ENCODE measurements at places on chromosomes 6 and 20.
A peak's percentile ranks its signal among the peaks of the same experiment; 100 is the strongest.

GRCh38 chr6:42564506-42564825 lies 637 bp downstream of the UBR2 start:
- DNase-seq, result no peak

GRCh38 chr6:153272201-153272980 lies 141.3 kb upstream of the RGS17 start:
- DNase-seq, result no peak

GRCh38 chr6:87382861-87383260 lies 24.9 kb upstream of the CFAP206 start:
- DNase-seq, result no peak

DNA sequence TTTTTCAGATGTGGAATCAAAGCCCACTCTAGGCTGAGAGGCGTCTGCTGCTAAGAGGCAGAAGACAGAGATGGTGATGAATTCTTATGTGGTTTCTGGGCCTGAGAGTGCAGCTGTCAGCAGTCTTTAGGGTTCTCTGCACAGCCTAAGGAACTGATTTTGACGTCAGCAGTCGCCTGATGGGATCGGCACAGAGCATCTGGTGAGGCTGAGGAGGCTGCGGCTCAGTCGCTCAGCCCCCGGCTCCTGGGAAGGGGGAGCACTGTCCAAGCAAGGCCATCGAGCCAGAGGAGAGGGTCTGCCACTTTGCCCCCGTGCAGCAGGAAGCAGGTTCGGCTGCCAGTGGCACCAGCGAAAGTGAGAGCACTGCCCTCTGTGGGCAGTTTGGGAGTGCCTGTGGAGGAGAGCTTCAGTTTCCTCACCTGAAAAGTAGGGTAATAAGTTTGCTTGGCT lies 92.5 kb downstream of the TCP11 start:
- no peak for DNase-seq

GRCh38 chr6:28001751-28002150 lies 44.7 kb downstream of the OR2B6 start:
- no peak for DNase-seq

DNA sequence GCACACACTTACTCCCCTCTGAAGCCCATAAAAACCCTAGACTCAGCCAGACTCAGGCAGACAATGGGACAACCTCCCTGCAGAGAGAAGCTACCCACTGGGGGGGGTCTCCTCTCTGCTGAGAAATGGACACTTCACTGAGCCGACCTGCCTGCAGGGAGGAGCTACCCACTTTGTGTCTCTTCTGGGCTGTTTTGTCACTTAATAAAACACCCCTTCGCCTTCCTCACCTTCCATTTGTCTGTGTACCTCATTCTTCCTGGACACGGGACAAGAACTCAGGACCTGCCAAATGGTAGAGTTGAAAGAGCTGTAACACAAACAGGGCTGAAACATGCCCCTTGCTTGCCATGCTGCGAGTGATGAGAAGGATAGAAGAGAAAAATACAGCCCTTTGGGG lies 151.7 kb upstream of the HDDC2 start:
- DNase-seq, result no peak

DNA sequence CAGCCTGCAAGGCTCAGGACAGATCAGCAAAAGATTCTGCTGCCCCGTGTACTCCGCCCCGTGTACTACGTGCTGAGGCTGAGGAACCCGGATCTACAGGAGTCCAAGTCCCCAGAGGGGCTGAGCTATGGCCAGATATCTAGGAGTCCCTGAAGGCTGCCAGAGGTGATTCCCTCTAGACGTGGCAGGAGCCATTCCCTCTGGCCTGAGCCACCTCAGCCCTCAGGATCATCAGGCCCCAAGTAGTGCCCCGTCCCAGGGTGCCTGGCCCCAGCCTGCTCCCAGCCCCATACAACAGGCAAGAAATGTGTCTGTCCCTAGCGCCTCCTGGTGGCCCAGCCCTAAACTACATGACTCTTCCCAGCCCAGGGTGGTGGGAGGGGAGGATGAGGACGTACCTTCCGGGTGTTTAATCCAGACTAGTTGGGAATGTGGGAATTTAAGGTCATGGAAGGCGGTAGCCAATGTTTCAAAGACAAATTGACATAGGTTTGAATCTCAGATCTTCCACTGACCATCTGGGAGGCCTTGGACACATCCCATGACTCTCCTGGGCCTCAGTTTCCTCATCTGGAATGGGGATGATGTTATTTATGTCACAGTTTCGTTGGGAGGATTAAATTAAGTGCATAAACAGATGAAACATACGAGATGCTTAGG lies 49.4 kb upstream of the PTPN1 start:
- DNase-seq, result peak; percentile 87

- no peak for DNase-seq
Measured at GRCh38 chr6:41593406-41593805, 44.9 kb upstream of the MDFI start.

DNA sequence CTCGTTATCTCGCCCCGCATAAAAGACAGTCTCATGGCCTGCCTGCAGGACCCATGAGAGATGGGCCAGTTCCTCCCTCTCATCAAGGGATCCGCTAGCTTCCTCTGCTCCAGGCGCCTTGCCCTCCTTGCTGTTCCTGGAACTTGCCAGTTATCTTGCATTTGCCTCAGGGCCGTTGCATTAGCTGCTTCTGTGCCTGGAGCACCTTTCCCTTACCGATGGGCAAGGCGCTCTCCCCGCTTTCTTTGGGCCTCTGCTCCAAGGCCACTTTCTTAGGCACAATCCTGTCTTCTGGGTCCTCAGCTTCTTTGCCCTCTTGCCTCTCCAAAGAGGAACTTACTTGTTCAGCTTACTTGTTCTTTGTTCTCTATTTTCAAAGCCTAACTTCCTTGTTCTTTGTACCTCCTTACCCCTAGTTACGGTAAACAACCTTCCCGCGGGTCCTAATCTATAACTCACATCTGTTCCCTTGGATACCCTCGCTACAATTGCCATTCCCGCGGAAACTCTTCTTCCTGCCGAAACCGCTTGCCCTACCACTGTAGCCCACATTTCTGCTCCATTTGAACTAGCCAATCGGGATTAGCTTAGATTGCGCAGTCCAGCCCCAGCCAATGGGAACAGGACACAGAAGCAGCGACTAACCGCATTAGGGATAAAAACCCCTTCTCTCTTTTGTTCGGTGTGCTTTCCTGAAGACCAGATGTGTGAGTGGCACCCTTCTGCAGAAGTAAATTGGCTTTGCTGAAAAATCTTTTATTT lies 887 bp upstream of the NSFL1C start:
- DNase-seq, result no peak

GRCh38 chr6:63731930-63732329 lies 96.3 kb downstream of the PHF3 start:
- no peak for DNase-seq

- no peak for DNase-seq
Measured at GRCh38 chr20:24962182-24962492, 13.1 kb downstream of the CST7 start.

DNA sequence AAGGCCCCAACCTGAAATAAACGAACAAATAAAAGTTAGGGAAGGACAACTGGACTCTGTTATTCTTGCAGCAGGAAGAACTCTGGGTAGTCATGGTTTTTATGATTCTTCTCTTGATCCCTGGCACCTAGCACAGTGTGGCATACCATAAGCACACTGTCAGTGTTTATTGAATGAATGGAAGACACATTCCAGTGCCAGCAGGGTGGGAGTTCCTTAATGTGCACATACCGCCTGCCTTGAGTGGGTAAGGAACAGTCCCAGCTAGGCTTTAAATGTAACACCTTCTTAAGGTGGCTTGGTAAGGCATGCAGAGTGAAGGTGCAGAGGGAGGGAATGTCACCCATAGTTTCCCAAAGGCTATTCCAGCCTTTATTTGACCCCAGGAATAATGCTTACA lies 162.9 kb upstream of the CEP162 start:
- DNase-seq, result no peak

DNA sequence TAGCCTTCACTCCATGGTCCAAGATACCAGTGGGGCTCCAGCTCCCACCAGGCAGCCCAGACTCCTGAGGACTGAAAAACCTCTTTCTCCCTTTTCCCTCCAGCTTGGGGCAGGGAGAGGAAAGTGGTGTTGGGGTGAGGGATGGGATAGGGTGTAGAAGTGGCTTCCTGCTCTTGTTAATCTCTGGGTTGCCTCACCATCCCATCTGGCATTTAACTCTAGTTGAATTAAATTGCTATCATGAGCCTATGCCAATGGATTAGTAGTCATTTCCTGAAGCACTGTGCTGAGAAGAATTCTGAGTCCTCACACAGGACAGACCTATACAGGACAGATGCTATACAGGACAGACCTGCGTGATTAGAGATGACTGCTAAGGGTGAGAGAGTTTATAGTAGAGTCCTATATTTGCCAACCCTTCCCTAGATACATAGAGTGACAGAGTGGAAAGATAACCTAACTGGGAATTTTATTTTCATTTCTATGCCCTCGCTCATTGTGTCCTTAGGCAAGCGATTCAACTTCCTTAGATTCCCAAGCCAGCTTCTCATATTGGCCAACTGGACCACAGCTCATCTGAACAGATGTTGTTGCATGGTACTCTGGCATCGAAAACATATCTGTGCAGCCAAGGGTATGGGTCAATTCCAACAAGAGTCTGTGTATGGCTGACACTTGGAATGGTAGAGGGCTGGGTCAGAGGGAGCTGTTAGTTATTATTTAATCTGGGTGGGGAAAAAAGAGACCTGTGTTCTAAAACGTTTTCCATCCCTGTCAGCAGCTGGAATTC lies 42.8 kb downstream of the MCHR2 start:
- no peak for DNase-seq

- DNase-seq, result no peak
Measured at GRCh38 chr6:33661106-33661838, 40.1 kb downstream of the ITPR3 start.

- DNase-seq, result no peak
Measured at GRCh38 chr20:32841174-32841573, 17.5 kb upstream of the EFCAB8 start.

- peak; percentile 71 for DNase-seq
Measured at GRCh38 chr6:22471132-22471690, 98.2 kb upstream of the HDGFL1 start.

DNA sequence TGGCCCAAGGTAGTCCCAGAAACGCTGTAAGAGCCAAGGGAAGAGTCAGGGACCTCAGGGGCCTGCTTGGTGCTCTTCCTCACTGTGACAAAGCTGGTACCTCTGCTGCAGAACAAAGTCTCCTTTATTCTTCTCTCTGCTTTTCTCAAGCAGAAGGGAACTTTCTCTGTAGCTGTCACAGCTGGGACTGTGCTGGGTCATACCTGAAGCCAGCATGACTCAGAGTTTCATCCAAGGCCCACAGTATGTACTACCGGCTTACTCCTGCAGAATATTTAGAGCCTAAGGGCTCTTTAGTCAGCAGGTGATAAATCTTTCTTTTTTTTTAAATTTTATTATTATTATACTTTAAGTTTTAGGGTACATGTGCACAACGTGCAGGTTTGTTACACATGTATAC lies 183.2 kb downstream of the TINAG start:
- no peak for DNase-seq

- peak; percentile 54 for DNase-seq
Measured at GRCh38 chr6:113859349-113860180, 2.4 kb downstream of the MARCKS start.

- no peak for DNase-seq
Measured at GRCh38 chr6:134166511-134167261, 114.3 kb upstream of the SLC2A12 start.

GRCh38 chr20:33894798-33895197 lies 83.7 kb downstream of the CHMP4B start:
- DNase-seq, result no peak

DNA sequence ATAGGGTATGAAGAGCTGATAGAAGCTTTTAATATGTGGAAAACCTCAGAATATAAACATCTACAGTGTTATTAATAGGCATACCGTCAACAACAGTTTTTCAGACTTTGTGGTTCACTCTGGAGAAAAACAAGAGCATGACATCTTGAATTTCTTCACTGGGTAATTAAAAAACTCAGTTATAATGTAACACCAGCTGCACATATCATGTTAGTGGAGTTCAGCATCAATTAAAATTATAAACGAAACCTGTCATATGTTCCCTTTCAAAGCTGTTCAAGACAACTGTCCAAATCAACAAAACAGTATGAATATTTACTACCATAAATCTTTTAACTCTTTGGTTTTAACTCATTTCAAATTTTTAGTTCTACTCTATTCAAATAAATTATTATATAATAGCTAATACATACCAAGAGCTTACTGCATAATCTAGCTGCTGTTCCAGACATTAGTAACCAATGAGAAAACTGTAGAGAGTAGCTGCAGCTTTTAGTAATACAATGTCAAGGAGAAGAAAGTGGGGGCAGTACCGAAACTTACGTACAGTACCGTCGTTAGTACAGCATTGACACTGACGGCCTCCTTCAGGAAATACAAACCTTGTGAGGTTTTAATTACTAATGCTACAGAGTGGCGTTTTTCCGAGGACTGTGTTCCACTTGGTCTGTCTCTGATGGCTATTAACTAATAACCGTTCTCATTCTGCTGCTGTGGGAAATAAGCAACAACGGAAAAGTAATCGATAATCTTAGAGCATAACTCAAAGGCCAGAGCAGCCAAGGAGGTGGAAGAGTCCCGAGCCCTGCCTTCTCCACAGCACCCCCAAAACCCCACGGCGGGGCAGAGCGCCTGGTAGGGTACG lies 532 bp upstream of the PM20D2 start:
- peak; percentile 42 for DNase-seq

GRCh38 chr20:15658295-15658694 lies 915.0 kb downstream of the KIF16B start:
- no peak for DNase-seq

- no peak for DNase-seq
Measured at GRCh38 chr6:56540232-56541029, 102.3 kb downstream of the DST start.

DNA sequence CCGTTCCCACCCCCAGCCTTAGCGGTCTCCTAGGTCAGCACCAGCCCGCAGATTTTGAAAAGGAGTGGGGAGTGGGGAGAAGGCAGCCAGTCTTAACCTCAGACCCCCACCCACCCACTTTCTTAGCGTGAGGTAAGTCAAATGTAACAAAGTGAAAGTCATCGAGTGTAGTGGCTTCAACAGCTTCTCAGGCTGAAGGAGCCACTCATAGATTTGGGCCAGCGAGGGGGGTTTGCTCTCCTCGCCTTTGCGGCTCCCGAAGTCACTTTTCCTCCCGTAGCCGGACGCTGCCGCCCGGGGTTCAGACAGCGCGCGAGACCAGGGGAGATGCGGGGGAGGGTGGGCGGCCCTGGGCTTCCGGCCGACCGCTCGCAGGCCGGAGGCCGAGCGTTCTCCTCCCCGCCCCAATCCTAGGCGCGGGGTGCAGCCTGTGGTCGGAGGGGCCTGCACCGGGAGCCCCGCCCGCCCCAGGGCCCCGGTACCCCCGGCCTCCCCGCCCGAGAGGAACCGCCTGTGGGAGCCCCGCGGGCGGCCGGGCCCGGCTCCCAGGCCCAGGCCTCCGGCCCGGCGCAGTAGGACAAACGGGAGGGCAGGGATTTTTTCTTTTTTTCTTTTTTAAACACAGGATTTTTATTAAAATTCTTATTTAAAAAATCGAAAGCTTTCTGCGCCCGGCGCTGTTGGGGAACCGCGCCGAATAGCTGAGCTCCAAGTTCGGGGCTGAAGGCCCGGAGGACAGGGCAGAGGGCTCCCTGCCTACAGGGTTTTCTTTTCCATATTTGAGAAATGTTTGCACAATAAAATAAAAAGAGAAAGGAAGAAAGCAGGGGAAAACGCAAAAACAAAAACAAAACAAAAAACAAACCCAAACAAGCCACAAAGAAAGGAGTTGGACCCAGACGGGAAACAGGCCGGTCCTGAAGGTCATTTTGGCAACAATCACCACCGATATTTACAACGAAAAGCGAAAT lies 3.2 kb downstream of the NKX2-2 start:
- no peak for DNase-seq

- no peak for DNase-seq
Measured at GRCh38 chr20:50837532-50838321, 42.9 kb downstream of the BCAS4 start.
